Stimulated activated CD8-positive, alpha-beta memory T cell treated with anti-CD3 and anti-CD28 coated beads, Interleukin-7, amount 100 ng/mL, for 4 hours (primary cell): ENCODE measurements at places on chromosomes 11 and 22.

GRCh38 chr11:76236092-76236999 lies 30.0 kb upstream of the WNT11 start:
- DNase-seq: peak; percentile 28

GRCh38 chr11:119772641-119773415 lies 43.8 kb upstream of the NECTIN1 start:
- DNase-seq: no peak

DNA sequence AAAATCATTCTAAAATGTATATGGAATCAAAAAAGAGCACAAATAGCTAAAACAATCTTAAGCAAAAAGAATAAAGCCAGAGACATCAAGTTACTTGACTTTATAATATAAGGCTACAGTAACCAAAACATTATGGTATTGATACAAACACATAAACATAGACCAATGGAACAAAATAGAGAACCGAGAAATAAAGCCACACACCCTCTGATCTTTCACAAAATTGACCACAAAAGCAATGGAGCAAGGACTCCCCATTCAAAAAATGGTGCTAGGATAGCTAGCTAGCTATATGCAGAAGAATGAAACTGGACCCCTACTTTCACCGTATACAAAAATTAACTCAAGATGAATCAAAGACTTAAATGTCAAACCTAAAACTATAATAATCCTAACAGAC lies 43.2 kb downstream of the GLYATL2 start:
- no peak for DNase-seq

- no peak for DNase-seq
Observed at GRCh38 chr11:111633248-111633647, 31.0 kb downstream of the SIK2 start.

- no peak for DNase-seq
Observed at GRCh38 chr11:122096272-122097112, 19.5 kb downstream of the BLID start.

DNA sequence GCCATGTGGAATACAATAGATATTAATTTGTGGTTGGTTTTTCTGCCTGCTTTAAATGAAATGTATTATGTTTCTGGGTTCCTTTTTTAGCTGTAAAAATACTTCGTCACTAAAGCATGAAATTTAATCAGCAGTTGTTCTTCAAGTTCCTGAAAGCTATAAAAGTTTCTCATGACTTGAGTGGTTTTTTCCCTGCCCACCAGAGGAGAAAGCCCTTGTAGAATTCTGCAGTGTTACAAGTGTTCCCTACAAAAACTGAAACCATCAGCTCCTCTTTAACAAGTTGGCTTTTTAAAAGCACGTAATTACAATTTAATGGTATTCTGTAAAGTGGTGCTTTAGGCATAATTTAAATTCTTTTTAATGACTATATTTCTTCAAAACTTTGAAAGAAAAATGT lies 56.2 kb downstream of the PANX1 start:
- no peak for DNase-seq

DNA sequence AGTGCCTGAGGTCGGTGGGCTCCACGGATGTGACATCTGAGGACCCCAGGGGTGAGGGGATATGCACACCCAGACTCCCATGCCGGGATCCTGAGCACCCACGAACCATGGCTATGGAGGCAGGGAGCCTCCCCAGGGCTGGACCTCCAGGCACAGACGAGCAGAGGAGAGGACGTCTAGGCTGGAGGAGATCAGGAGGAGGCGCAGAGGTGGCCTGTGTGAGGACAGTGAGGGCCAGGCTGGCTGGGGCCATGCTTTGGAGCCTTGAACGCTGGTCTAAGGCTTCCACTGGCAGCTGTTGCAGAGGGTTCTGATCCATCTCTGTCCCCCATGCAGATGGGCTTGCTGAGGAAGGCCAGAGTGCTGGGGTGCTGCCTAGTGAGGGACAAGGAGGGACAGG lies 29.0 kb downstream of the FGF4 start:
- no peak for DNase-seq

DNA sequence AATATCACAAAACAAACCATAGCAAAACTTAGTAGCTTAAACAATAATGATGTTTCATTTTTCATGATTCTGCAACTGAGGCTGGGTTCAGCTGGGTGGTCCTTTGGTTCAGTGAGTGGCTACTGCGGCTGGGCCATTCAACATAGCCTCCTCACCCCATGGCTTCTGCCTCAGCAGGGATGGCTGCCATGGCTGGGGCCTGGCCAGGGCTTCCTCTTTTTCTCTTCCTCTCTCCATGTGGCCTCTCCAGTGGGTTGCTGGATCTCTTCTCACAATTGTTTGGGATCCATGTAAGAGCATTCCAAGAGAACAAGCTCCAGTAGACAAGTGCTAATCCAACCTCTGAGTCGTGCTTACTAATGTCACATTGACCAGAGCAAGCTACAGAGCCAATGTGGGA lies 248.6 kb upstream of the PLET1 start:
- DNase-seq: no peak

DNA sequence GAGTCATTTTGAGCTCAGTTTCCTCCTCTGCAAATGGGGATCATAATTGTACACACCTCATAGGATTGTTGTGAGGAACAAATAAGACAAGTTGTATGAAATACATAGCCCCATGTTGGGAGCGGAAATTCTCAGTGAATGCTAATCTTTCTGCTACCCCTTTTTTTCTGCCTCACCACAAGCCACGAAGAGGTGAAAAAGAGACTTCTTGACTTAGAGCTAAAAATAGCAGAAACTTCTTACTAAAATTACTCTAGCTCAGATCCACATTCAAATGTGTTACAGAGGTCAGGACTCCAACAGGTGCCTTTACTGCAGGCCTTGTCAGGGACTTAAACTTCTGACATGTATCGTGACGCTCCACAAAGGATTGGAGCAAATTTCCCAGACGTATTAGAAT lies 128.5 kb downstream of the MIAT start:
- no peak for DNase-seq

GRCh38 chr11:75583718-75584658 lies 21.9 kb downstream of the SERPINH1 start:
- DNase-seq: no peak

DNA sequence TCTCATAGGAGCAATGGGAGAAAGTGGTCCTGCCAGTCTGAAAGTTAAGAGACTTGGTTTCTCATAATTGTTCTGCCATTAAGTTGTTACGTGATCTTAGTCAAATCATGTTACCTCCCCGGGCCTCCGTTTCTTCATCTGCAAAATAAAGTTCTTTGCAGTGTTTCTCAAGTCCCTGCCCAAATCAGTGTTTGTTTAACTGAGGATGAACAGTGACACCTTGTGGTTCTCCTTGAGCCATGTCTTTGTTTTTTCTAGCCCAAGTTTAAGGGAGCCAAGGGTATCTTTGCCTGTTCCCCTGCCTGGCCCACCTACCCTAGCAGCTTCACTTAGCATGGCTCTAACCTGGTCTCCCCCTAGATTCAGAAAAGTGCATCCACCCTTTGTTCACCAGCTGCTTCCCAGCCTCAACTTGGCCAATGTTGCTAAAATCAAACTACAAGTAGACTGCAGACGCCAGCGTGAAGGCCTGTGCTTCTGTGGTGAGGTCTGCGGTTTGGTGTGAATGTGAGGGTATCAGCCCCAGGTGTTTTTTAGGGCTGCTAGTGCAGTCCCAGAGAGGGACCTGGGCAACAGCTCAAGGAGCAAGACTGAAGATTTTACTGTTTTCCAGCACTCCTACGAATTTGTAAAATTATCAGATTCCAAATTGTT lies 35.5 kb downstream of the FZD4 start:
- DNase-seq: no peak

- no peak for DNase-seq
Observed at GRCh38 chr22:41377846-41378245, 3.9 kb upstream of the TEF start.

GRCh38 chr22:25182131-25183110 lies 17.2 kb upstream of the CRYBB3 start:
- DNase-seq: no peak

DNA sequence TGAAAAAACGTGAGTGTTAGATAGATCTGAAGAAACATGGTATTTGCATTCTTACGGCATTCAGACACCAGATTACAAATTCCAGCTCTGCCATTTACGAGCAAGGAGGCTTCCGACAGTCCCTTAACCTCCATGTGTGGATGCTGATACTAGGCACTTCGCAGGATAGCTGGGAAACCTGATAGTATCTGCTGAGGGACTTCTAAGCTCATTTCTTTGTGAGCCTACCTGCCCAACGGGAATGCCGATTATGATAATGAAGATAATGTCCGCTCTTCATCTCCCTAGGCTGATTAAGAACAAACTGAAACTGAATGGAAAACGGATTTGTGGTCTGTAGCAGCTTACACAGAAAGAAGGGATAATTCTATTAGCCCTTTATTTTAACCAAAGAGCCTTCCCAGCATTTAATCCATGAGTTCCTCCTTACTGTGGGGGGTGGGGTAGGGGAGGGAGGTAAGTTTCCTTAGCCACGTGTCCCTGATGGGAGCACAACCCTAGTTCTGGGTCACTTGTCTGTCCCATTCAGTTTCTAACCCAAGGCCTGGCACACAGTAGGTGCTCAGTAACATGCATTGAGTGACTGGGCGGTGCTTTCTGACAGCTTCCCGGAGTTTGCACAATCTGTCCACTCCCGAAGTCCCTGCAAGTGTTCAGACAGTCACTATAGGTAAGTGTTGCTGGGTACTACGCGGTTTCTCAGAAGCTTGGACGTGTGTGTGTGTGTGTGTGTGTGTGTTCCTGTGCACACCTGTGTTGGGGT lies 39.2 kb downstream of the CD6 start:
- DNase-seq: no peak

- DNase-seq: no peak
Observed at GRCh38 chr11:102994105-102994504, 38.6 kb upstream of the MMP13 start.

DNA sequence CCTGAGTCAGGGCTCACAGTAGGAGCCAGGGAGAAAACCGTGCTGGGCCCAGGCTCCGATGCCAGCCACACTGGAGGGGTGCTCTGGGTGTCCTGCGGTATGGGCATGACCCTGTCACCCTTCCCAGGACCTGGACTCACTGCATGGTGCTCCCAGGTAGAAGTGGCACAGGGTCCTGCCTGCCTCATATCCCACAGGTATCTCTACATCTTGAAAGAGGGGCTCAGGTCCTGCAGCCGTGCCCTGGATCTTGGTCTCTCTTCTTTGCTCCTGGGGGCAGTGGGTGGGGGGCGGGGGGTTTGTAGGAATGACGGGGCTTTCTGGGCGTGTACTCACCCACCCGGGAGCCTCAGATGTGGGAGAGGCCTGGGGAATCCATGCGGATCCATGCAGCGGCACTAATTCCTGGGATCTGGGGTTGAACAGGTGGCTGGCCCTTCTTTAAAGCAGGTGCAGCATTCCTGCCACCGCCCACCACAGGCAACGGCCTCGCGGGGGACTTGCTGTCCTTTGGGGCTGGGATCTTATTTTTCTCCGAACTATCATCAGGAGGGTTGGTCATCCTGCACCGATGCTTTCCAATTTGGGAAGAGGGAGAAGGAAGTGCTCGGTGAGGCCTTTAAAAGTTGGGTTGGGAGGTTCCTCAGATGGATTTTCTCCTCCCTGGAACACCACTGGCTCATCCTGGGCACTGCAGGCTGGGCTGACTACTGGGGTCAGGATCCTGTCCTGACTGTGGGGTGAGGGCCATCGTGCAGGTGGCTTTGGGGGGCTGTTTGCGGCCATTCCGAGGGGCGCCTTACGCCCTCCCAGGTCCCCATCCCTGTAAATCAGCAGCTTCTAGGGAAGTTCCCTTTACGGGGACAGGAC lies 886.4 kb downstream of the BRD1 start:
- no peak for DNase-seq

GRCh38 chr11:69230856-69231425 lies 63.0 kb upstream of the MYEOV start:
- DNase-seq: no peak

DNA sequence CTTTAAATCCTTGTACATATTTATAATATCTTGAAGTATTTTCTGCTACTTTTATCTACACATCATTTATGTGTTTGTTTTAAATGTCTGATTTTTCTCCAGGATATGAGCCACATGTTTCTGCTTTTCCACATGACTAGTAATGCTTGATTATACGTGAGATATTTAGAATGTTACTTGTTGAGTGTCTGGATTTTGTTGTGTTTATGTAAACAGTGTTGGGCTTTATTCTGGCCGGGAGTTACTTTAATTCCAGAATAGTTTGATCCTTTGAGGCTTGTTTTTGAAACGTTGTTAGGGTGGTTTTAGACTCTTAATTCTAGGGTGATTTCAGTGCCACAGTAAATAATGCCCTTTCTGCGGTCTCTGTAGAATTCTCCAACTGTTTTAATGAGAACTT lies 252.9 kb downstream of the BLID start:
- no peak for DNase-seq

GRCh38 chr11:82080160-82080559 lies 653.5 kb downstream of the FAM181B start:
- DNase-seq: no peak

DNA sequence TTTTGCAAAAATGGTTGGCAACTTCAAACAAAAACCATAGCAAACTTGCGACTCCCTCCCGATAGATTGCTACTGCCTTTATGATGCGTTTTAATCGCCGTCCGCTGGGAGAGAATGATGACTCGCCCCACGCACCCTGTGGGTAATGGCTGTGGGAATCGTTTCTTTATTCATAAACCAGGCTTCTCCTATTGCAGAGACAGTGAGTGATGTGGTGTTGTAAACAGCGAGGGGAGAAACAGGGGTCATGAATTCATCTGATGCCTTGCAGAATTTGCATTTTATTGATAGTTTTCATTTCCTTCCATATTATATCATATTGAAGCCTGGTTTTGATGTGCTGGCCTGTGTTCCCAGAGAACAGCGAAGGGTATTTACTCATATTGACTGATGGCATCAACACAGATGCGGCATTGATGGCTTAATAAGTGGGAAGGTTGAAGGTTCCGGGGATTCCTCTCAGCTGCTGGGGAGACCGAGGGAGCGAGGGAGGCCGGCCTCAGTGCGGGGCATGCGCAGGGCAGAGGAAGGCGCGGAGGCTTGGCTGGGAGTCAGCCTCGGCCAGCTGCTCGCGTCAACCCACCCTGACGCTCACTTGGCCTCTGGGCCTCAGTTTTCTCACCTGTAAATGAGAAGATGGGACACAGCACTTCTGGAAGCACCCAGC lies 41.3 kb downstream of the ARHGAP8 start:
- no peak for DNase-seq

GRCh38 chr11:93143800-93144199 lies 54.0 kb downstream of the SLC36A4 start:
- no peak for DNase-seq

GRCh38 chr11:35629914-35630313 lies 11.7 kb downstream of the FJX1 start:
- DNase-seq: no peak

DNA sequence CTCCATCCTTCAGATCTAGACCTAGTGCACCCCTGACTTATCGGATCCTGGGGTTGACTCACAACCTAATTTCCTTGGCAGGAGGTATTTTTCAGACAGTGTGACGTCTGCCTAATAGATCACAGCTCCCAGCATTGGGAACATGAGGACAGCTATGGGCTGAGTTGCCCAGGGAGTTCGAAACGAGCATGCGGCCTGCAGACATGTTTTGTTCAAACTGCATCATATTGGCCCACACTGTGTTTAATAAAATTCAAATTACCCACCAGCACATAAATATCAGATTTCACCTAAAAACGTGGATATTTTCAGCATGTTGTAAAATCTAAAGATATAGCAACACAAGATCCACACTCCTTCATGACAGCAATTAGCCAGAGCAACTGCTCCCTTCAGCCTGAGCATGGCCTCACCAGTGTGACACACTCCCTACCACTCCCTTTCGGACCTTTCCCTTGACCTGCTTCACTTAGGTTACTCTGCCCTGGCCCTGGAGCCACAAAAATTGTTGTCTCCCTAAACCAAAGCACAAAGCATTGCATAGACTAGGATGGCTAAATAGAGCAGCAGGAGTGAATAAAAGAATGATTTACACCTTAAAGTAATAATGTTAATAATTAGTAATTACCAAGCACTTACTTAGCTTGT lies 53.6 kb upstream of the USP47 start:
- DNase-seq: no peak
